ENCODE measurements at places on chromosomes 16 and 17.

DNA sequence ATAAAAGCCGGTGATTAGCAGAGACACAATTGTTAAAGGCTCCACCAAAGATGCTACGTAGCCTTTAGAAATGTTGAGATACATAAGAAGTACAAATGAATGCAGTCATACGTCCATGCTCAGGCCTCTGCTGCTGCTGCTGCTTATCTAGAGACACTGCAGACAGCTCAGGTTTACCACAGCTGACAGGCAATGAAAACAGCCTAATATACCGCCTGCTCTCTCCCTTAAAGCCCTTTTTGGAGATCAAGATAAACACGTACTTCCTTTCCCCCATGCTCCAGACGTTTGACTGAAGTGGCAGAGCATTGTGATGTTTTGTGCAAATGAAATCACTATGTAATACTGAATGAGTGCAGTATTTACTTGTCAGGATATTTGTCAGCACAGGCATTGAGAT is 185.3 kb downstream of the AATF start:
- no peak for DNase-seq

DNA sequence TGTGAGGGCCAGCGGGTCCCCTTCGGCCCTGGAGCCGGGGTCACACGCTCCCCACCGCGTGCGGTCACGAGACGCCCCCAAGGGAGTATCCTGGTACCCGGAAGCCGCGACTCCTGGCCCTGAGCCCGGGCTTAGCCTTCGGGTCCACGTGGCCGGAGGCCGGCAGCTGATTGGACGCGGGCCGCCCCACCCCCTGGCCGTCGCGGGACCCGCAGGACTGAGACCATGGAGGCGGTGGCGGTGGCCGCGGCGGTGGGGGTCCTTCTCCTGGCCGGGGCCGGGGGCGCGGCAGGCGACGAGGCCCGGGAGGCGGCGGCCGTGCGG is at the start of gene NAGLU:
Gene NAGLU (plus strand): TSS at position 194 of the 324 bp plus-strand sequence. CDS start 32 bp downstream, at position 226.
- peak; percentile 52 for DNase-seq

DNA sequence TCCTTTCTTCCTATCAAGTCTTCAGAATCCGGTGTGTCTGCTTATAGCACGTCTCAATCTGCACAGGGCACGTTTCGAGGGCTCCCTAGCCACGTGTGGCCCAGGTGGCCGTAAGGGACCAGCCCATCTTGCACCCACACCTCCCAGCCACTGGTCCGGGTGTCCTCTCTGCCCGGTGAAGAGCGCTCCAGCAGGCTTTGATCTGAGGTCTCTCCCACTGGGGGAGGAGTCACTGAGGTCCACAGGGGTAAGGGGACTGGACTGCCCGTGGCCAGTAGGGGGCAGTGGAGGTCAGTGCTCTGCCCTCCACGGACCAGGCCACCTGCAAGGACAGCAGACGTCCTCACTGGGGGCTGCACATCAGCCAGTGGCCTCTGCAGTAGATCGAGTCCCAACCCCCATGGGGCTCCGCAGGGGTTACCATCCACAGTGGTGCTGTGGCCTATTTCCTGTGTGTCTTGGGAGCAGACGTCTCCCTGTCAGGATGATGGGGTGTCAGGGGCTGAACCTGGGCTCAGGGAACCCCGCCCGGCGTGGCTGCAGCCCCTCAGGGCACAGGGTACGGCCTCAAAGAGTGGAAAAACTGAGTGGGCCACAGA is 204.1 kb upstream of the CIBAR2 start:
- no peak for DNase-seq

DNA sequence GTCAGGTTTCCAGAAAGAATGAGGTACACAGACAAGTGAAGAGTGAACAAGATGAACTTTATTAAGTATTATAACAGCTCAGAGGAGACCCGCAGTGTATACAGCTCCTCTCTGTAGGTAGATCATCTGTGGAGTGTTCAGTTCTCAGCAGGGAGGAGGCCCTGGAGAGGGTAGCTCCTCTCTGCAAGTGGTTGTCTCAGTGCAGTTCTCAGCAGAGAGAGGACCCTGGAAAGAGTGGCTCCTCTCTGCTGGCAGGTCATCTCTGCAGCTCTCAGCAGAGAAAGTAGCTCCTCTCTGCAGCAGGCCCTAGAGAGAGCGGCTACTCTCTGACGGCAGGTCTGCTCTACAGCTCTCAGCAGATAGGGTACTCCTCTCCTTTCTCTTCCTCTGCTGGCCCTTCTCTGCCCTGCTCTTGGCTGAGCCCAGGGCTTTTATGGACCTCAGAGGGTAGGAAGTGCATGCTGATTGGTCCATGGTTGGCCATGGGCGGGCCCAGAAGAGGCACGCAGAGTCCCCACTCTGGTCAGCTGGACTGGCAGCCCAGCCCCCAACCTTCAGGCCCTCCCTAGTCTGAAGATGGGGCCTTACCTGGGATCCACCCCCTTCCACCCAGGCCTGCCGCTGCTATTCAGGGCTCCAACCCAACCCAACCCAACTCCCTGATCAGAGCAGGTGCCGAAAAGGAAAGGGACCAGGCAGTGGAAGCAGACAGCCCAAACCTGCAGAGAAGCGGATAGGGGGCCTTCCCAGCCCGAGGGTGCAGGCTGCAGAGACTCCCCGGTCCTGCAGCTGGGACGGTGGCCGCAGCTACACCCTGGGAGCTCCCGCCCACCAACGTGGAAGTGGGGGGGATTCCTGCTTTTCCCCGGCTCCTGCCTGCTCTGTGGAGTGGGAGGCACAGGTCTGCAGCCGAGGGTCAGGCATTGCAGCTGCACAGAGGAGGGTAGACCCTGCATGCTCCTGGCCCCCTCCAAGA is 18.5 kb upstream of the DNAJA2 start:
- DNase-seq: no peak

GRCh38 chr17:5078106-5079028 is at the start of gene ZFP3:
Gene ZFP3 (plus strand): TSS chr17:5078467. CDS start chr17:5091505, 13,038 bp downstream.
- peak; percentile 63 for DNase-seq

DNA sequence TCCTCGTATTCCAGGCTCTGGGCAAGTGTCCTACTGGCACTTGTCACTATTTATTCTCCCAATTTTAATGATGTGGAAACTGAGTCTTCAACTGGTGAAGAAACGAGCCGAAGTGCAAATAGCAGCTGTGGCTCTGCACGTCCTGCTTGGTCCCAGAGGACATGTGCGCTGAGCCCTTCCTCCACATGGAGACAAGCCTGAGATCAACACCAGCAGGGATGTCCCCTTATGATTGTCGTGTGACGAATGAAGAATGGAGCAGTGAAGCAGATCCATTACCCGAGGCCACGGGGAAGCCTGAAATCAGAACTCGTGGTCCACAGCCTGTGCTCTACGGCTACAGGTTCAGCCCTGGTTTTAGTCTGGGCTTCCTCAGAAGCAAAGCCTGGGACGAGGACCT is 61.0 kb downstream of the FOXL1 start:
- DNase-seq: no peak

DNA sequence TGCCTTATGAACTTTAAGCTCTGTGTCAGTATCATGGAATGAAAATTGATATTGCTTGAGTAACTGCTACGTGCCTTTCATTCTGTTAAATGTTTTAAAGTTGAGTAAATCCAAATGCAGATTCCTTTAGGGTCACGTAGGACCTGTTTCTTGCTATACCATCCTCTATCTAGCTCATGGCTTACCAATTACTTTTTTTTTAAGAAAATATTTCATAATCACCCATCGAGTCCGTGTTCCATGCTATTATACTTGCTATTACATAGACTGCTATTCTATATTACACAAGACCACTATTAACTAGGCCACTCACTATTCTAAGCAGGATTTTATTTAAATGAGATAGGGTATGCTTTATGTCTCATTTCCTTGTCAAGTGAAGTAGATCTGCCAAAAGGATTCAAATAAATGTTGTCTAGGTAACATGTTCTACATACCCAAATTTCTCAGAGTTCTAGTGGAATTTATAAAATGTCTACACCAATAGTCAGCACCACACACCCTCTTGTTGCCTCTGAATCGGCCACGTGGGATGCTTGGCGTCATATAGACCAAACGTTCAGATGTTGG is 11.9 kb downstream of the ANKFN1 start:
- DNase-seq: no peak

GRCh38 chr17:82782657-82783207 is 30.9 kb downstream of the TBCD start:
- no peak for DNase-seq

- no peak for DNase-seq
Measured at GRCh38 chr16:47045023-47045422, 71.5 kb upstream of the DNAJA2 start.
